ENCODE measurements at places on chromosomes 1 and 21.

GRCh38 chr1:226751703-226752102 lies 12.6 kb upstream of the ITPKB start:
- DNase-seq, result no peak

GRCh38 chr1:22221233-22221780 lies 78.4 kb upstream of the WNT4 start:
- DNase-seq, result no peak

DNA sequence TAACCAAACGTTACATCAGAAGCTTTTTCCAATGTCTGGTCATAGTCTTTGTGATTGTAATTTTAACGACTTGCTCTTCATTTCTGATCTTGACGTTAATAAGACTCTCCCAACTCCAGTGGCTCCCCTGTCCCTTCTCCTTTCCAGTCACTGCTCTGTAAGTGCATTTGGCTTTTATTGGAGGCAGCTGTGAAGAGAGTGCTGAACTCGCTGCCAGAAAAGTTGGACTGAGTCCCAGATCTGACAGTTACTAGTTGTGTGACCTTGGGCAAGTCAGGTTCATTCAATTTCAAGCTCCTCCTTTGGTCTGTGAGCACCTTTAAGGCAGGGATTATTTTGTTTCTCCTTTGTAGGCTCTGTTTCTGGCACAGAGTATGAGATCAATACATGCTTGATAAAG lies 109.6 kb upstream of the TSPAN2 start:
- DNase-seq, result no peak

DNA sequence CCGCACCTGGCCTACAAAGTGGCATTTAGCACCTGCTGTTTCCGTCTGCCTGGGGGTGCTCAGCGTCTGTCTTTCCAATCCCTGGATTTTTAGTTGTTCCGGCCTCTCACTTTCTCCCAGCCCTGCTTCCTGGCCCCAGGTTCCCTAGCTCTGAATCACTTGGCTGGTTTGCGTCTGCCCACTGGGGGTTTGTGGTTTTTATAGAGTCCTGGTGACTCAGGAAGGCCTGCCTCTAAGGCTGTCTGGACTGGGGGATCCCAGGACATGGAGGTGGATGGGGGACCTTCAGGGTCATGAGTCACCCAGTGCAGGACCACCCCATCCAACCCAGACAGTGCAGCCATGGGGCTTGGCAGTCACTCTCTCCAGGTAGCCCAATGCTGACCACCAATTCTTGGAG lies 53.5 kb downstream of the MRPL37 start:
- no peak for DNase-seq

DNA sequence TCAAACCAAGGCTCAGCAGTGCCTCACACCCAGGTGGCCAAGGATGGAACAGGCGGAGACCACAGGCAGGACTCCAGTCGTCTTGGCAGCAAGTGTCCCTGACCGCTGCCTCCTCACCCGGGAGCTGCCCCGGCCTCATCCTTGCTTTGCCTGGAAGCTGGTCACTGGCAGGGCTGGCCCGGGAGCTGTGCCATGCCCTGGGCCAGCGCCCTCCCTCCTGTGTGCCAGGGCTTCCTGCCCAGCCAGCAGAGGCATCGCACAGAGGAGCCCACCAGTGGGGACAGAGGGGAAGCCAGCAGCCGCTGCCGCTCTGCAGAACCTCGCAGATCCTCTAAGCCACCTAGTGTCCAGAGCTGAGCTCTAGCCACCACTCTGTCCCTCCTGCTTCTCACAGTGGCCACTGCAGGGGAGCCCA lies 7.8 kb downstream of the CASZ1 start:
- DNase-seq, result no peak
